ENCODE measurements at places on chromosomes 1 and 21.

DNA sequence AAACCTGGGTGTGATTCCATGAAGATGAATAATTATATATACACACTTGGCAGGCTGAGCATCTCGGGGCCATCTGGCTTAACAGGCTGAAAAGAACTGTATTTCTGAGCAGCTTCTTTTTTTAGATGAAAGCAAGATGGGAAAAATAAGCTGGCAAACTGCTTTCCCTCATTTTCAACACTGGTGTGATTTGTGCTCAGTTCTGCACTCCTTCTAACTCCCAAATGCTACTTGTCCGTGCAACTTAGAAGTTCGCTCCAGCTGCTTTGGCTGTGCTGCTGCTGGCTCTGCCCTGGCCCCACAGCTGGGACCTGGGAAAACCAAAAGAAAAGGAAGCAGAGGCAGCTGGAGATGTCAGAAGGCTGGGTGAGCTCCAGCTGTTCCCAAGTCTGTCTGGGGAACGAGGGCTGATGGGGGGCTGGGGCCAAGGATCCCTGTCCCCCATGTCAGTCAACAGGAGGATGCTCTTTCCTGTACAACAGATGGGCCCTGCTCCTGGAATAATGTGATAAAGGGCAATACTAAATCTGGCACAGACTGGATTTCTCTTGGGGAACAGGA lies 44.9 kb downstream of the PAFAH2 start:
- no peak for DNase-seq

- no peak for DNase-seq
Measured at GRCh38 chr1:88662723-88663122, 21.4 kb upstream of the PKN2 start.

- DNase-seq: peak; percentile 4
Measured at GRCh38 chr21:42515708-42516502, 2.3 kb downstream of the SLC37A1 start.

GRCh38 chr1:197181982-197182381 lies 35.5 kb upstream of the ASPM start:
- peak; percentile 9 for DNase-seq

- no peak for DNase-seq
Measured at GRCh38 chr1:152148981-152149380, 10.0 kb downstream of the RPTN start.

Data from GM20000 (cell line).